Prostate gland (tissue), 2 donors: ENCODE measurements at places on chromosomes 5 and 9.
A peak's percentile ranks its signal among the peaks of the same experiment; 100 is the strongest.

DNA sequence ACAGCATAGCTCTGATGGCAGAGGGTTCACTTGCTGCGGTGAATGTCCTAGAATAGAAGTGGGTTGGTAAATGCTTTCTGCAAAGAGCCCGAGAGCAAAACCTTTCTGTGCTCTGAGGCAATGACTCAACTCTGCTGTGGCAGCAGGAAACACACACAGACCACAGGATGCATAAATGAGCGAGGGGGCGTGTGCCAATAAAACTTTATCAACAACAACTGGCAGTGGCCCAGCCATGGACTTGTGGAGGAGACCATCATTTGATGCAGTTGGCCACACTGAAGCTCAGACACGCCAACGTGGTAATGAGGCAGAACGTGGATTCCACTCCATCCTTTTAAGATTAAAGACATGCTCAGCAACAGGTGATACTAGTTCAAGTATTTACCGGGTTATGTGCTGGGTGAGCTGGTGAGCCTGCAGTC is 6.8 kb downstream of the MRPL36 start:
- DNase-seq, result no peak

GRCh38 chr5:137220523-137220927 is 278.6 kb downstream of the SPOCK1 start:
- no peak for DNase-seq

GRCh38 chr9:129714511-129715061 is 38.3 kb downstream of the PTGES start:
- no peak for DNase-seq

DNA sequence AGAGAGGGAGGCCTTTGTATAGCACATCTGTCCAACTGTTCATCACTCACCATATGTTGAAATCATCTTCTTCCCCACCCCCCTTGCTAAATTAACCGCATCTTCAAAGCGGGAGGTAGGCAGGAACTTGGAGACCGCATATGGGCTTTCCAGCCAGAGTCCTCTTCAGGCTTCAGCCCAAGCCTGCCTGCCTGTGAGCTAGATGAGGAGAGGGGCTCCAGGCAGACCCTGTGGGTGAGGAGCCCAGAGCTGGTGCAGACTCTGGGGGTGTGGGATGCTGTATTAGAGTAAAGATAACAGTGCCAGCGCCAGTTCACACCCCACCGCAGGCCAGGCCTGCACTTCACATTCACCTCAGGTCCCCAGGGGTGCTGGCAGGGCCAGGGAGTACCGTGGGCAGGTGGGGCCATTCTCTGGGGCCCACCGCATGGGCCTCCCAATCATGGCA is 16.2 kb downstream of the PRRC2B start:
- no peak for DNase-seq

DNA sequence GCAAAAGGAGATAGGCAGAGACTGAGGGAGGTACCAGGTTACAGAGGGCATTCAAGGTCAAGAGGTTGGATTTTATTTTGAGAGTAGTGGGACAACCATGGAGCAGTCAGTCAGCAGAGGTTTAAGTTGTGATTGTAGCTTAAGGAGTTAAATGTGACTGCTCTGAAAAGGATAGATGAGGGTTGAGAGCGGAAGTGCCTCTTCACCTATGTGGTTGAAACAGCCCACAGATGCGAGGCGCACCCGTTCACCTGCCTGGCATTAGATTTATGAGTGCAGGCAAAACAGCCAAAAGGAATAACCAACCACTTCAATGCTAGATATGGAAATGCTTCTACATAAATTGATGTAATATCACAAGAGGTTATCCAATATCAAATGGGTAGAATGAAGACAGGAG is 8.4 kb downstream of the ZNF474 start:
- DNase-seq, result no peak

GRCh38 chr5:6496636-6497035 is 48.0 kb downstream of the UBE2QL1 start:
- no peak for DNase-seq

- no peak for DNase-seq
Observed at GRCh38 chr9:133463864-133464615, 4.3 kb downstream of the CACFD1 start.

DNA sequence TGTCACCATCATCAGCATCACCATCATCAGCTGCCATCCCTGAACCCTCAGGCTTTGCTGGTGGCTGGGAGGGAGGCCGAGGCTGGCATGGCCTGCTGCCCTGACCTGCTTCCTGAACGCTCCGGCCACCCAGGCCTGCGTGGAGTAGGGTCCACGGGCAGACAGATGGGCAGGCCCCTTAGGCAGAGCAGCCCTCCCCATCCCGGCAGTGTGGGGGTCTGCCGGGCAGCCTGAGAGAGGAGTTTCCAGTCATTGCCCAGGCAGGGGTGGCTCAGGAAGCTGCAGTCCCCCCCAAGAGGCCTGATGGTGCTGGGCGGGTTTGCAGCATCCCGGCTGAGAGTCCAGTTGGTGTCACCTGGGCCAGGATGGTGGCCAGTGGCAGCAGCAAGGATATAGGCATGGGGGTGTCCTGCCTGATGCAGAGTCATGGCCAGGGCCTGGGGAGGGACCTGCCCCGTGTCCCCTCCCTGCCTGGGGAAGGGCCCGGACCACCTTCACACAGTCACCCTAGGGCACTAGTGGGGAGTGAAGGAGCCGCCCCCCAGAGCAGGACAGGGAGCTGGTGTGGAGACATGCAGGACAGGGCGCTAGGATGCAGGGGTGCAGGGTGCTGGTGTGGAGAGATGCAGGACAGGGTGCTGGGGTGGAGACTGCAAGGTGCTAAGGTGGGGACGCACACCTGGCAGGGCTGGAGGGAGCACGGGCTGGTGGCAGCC is 7.7 kb upstream of the EGFL7 start:
- no peak for DNase-seq

DNA sequence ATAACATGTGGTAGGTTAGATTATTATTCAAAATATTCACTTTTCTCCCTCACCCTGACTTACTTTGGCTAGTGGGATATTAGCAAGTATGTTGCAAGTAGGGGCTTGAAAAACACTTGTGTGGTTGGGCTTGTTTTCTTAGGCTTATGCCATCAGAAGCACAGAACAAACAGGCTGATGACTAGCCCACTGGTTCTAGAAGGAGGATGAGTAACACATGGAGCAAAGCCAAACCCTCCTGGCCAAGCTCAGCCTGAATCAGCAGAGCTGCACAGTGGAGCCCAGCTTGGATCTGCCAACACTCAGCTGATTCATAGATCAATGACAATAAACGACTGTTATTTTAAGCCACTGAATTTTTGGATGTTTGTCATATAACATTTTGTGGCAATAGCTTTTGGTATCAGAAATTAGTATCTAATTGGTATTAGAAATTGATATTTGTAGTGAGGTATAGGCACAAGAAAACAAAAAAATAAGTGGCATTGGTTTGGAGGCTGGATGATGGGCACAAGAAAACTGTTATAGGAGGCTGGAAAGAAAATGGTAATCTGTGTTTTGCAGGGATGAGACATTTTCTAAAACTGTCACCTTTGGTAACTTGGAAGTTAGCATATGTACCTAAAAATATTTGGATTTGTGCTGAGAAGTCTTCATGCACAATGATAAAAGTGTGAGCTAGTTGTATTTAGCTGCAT is 46.1 kb upstream of the ZBED3 start:
- peak; percentile 75 for DNase-seq

GRCh38 chr5:83965441-83965840 is 244.8 kb upstream of the HAPLN1 start:
- DNase-seq, result no peak
